ENCODE measurements at places on chromosomes 2 and 18.

GRCh38 chr2:30662268-30663131 is 144.7 kb downstream of the CAPN13 start:
- no peak for DNase-seq

DNA sequence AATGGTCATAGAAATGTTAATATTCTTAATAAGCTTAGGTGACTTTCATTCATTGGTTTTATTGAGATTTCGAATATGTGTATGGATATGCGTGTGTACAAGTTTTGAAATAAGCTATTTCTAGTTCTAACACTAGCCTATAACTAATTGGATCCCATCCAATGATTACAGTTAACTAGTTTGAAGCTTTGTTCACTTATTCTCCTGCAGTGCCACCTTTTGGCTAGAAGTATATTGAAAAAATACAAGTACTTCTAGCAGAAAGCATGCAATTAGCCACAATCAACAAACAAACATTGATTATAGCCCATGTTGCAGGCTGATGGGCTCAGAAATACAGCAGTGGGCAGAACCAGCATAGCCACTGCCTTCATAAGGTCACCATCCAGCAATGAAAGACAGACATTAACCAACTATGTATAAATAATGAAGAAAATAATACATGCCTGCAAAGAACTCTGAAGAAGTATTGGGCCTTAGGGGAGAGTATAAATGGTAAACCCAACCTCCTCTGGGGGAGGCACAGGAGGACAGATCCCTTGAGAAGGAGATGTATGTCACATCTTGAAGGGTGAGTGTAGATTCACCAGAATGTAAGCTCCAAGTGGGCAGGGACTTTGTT is 5.1 kb upstream of the PIEZO2 start:
- DNase-seq, result no peak

DNA sequence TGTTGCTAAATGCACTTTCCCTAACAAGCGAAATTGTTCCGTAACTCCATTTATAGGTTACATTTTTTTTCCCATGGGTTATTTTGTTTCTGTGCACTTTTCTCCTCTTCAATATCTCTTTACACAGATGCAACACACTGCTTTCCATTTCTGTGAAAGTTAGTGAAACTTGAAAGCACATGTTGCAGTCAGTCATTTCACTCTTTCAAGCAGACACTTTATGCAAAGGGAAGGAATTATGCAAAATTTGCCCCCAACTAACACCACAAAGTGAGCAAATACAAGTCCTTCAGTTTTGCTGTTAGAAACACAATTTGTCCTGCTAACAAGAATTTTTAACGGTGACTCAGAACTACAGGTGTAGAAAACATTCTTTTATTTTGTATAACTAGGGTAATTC is 124.8 kb downstream of the PTH2R start:
- no peak for DNase-seq

GRCh38 chr2:156342254-156343095 is 10.0 kb upstream of the NR4A2 start:
- peak; percentile 96 for DNase-seq

- no peak for DNase-seq
Measured at GRCh38 chr18:63145851-63146555, 173.6 kb downstream of the BCL2 start.

GRCh38 chr2:2331881-2332280 is 806 bp upstream of the MYT1L start:
- DNase-seq, result no peak

Measured in uterus (tissue), 4 donors.